Adrenal gland (tissue), 19 donors: ENCODE measurements at places on chromosomes 2 and 18. TPM values are rescaled to one million over a fixed set of nuclear protein-coding genes. Genes with fewer than 3 reads are reported as not detected.
A peak's percentile ranks its signal among the peaks of the same experiment; 100 is the strongest.

Gene OSBPL6
- 0.98 TPM for polyA plus RNA-seq

Gene SERPINB8
- polyA plus RNA-seq: 3.7 TPM

Gene CD28
- polyA plus RNA-seq: 0.13 TPM

- no peak for DNase-seq
- H3K27ac ChIP-seq: no peak overlapping the region
- no peaks in the 10 kb centered on the region for H3K36me3 ChIP-seq
- no peaks in the 10 kb centered on the region for H3K27me3 ChIP-seq
These were observed 18.1 kb downstream of the ARHGAP28 start for GRCh38 chr18:6747646-6748045.

GRCh38 chr2:239878686-239879085, 146.5 kb downstream of the NDUFA10 start:
- H3K4me1 ChIP-seq: no peaks in the 10 kb centered on the region
- DNase-seq: peak; percentile 3
- H3K27ac ChIP-seq: no peak overlapping the region
- H3K36me3 ChIP-seq: no peaks in the 10 kb centered on the region
- H3K4me3 ChIP-seq: no peak overlapping the region
- H3K27me3 ChIP-seq: no peaks in the 10 kb centered on the region

DNA sequence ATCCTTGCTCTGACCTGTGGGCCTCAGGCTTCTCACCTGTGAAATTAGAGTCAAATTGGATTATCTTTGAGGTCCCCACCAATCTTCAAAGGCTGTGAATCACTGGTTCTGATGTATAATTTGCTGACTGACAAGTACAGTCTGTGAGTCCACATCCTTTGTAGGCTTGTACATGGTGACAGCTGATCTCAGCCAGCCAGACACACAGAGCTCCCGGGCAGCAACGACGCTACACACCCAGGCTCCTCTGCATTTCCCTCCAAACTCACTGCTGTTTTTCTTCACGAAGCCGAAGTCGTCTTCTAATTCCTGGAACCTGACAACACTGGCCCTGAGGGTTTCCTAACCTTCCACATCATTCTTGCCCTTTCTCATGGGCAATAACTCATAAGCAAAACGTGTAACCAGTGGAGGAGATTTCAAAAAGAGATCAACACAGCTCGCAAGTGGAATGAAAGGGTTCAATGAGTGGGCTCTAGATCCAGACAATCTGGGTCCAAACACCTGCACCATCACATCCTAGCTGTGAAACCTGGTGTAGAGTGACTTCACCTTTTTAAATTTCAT, 37.9 kb upstream of the EVA1A start:
- no peaks in the 10 kb centered on the region for H3K4me1 ChIP-seq
- no peaks in the 10 kb centered on the region for H3K36me3 ChIP-seq
- no peaks in the 10 kb centered on the region for H3K27me3 ChIP-seq
- H3K4me3 ChIP-seq: no peak overlapping the region

DNA sequence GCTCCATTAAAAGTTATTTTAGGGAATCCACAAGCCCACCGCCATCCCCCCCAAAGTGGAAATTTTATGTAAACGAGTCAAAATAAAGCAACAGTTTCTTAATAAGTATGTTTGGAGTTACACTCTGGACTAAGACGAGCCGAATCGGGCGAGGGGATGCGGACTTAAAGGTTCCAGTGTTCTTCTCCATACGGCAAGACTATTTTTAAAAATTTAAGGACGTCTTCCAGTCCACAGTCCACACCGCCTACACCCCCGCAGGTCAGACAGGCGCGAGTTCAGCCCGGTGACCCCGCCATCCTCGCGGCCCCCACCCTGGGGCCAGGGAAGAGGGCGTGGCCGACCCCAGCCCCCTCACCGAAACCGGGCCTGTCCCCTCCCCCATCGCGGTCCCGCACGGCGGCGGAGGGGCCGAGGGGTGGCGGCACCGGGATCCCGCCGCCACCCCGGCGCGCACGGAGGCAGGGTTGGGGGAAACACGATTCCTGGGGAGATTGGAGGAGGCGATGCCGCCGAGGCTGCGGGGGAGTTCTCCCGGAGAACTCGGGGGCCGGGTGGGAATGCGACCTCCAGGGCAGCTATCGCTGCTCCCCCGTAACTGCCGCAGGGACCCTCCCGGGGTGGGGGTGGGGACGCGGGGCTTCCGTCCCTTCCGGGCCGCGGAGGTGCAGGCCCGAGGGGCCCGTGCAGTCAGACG, 24.5 kb upstream of the SMAD7 start:
- peak; percentile 26 for DNase-seq
- peaks cover 8% of the 10 kb centered on the region for H3K4me1 ChIP-seq
- peak overlapping the region; percentile 77 for H3K27ac ChIP-seq
- H3K36me3 ChIP-seq: no peaks in the 10 kb centered on the region
- no peaks in the 10 kb centered on the region for H3K27me3 ChIP-seq

- no peaks in the 10 kb centered on the region for H3K36me3 ChIP-seq
- no peak overlapping the region for H3K27ac ChIP-seq
- H3K4me3 ChIP-seq: no peak overlapping the region
- peaks cover 11% of the 10 kb centered on the region for H3K4me1 ChIP-seq
- H3K27me3 ChIP-seq: no peaks in the 10 kb centered on the region
These were observed 21.5 kb upstream of the TNP1 start for GRCh38 chr2:216881411-216881810.

DNA sequence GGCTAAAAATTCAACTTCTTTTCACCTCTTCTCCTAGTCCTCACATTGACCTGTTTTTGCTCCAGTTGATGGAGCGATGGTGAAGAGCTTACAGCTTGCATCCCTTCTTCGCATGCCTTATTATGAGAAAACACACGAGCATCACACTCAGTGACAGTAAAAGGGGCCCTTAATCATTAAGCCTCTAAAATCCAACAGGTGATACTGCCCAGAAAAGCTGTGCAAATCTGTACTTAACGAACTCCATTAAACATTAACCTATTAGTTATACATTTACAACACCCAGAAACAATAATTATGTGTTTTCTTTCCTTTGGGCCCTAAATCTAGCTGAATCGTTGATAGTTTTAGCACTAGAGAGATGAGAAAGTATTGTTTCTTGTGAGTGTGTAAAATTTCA, 54.8 kb downstream of the LAMA1 start:
- no peaks in the 10 kb centered on the region for H3K36me3 ChIP-seq
- no peak for DNase-seq
- peaks cover 3% of the 10 kb centered on the region for H3K27me3 ChIP-seq
- no peak overlapping the region for H3K4me3 ChIP-seq
- no peak overlapping the region for H3K27ac ChIP-seq

DNA sequence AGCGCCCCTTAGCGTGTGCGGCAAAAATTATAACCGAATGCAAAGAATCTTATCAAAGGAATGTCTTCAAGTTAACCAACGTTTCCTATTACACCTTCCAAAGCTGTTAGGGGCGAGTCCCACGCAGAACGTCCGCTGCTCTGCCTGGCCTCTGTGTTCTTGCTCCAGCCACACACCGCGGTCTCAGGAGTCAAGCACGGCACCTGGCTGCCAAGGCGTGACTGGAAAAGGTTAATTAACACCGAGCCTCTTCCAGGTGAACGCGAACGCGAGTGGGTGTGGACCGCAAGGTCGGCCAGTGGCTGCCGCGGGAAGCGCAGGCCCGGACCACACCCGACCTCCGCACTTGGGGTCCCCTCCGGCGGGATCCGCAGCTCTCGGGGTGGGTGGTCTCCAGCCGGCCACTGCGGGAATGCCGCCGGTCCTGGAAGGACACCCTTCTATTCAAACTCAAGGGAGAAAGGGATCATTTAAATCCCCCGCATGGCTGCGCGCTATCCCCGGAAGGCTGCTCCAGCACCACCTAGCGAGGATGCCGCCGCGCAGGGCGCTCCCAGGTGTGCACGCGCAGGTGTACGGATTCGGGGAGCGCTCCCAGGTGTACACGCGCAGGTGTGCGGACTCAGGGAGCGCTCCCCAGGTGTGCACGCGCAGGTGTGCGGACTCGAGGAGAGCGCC, 830 bp downstream of the CYB5A start:
- DNase-seq: no peak
- no peaks in the 10 kb centered on the region for H3K36me3 ChIP-seq
- peaks cover 6% of the 10 kb centered on the region for H3K4me1 ChIP-seq
- no peak overlapping the region for H3K27ac ChIP-seq
- H3K27me3 ChIP-seq: no peaks in the 10 kb centered on the region
- peak overlapping the region; percentile 66 for H3K4me3 ChIP-seq

- DNase-seq: no peak
- no peak overlapping the region for H3K27ac ChIP-seq
- H3K4me1 ChIP-seq: no peaks in the 10 kb centered on the region
- H3K27me3 ChIP-seq: no peaks in the 10 kb centered on the region
- H3K4me3 ChIP-seq: no peak overlapping the region
- no peaks in the 10 kb centered on the region for H3K36me3 ChIP-seq
These were observed 11.8 kb upstream of the GPR17 start for GRCh38 chr2:127634066-127634617.

DNA sequence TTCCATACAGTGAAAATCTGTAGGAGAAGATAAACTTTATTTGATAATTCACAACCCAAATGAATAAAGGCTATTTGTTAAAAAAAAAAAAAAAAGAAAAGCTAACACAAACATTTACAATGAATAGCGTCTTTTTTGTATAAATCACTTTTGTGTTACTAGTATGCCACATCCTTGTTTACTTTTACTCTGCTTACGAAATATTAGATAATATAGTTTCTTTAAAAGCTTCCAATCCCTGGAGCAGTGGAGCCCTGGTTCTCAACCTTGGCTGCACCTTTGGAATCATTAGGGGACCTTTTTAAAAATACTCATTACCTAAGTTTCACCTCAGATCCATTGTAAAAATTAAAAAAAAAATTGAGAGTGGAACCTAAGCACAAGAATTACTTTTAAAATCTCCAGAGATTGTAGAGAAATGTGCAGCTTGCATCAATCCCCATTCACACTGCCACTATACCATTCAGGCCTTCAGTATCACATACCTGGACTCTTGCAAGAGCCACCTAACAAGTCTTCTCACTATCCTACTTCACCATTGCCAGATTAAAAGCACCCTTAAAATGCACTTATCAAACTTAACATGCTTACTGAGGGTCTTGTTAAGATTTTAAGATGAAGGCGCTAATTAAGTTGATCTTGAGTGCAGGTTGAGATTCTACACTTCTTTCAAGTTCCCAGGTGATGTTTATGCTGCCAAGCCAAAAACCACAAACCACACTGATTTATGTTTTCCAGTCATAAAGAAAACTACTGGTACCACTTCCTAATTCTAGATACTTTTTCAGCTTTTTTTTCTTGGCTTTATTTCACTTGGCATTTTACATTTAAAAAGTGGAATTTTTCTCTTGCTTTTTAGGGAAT, 59.7 kb upstream of the ZC3H15 start:
- no peak overlapping the region for H3K27ac ChIP-seq
- H3K36me3 ChIP-seq: no peaks in the 10 kb centered on the region
- H3K27me3 ChIP-seq: no peaks in the 10 kb centered on the region
- no peak overlapping the region for H3K4me3 ChIP-seq
- peaks cover 7% of the 10 kb centered on the region for H3K4me1 ChIP-seq

DNA sequence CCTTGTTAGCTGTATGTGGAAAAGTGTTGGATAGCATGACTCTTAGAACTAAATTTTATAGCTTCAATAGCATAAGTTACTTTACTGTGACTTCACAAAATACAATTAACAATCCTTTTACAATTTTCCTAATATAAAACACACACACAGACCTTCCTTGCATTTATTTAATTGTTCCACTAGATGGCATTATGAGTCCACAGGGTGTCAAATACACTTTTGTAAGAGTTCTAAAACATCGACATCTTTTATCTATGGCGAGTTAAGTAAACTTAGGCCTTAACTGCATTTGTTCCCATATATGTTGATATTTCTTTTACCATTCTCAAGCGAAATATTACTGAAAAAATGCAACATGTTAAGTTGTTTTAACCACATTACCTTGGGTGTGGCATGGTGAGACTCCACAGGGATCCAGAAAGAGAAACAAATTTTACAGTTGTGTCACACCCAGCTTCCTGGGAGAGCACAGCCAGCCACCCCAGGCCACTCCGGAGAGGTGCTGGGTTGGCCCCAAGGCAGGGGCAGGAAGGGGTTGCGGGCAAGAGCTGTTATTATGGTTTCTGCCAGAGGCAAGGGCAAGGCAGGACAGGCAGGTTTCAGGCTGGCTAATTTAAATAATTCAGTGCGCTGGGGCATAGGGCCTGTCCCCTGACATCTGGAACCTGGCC, 312.4 kb upstream of the MC4R start:
- H3K27me3 ChIP-seq: no peaks in the 10 kb centered on the region
- no peak for DNase-seq
- no peaks in the 10 kb centered on the region for H3K36me3 ChIP-seq
- no peaks in the 10 kb centered on the region for H3K4me1 ChIP-seq

GRCh38 chr18:62282188-62282629, 42.9 kb upstream of the TNFRSF11A start:
- no peaks in the 10 kb centered on the region for H3K27me3 ChIP-seq
- H3K4me3 ChIP-seq: no peak overlapping the region
- H3K36me3 ChIP-seq: no peaks in the 10 kb centered on the region
- peaks cover 13% of the 10 kb centered on the region for H3K4me1 ChIP-seq
- H3K27ac ChIP-seq: peak overlapping the region; percentile 21

DNA sequence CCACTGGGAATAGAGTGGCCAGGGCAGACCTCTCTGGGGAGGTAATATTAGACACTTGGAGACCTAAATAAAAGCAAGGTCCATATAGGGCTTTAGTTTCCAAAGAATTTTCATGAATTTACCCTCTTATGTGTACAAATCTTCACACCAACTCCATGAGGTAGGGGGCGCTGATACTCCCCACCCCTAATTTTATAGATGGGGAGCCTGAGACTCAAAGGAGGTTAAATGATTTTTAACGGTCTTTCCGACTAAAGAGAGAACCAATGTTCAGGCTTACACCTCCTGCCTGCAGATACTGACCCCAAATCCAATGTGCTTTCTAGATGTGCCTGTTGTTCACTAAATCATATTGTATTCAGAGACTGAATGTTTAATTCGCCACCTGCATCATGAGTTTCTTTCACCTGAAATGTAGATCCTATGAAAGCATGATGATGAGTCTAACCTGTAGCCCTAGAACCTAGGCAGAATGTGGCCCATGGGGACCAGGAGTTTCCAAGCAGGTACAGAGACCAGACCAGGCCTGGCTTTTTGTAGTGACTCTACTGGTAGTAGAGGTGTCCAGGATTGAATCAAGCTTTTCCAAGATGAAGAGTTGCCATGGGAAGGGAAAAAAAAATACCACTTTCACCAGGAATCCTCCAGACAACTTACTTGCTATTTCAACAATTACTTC, 16.8 kb upstream of the PAX3 start:
- no peak overlapping the region for H3K27ac ChIP-seq
- H3K36me3 ChIP-seq: no peaks in the 10 kb centered on the region
- DNase-seq: no peak
- peaks cover 15% of the 10 kb centered on the region for H3K4me1 ChIP-seq
- H3K27me3 ChIP-seq: peaks cover 48% of the 10 kb centered on the region
- no peak overlapping the region for H3K4me3 ChIP-seq
